Tibial nerve (tissue), 4 donors: ENCODE measurements at places on chromosomes 4 and X. TPM values are rescaled to one million over a fixed set of nuclear protein-coding genes. Genes with fewer than 3 reads are reported as not detected.

ADGRG4 gene
- total RNA-seq: not detected

MAP3K15 gene
- total RNA-seq: not detected

CXXC4 gene
- 4.2 TPM for total RNA-seq

ATP1B4 gene
- total RNA-seq: not detected

MOSPD2 gene
- total RNA-seq: 33.0 TPM

CCDC110 gene
- not detected for total RNA-seq

DIAPH2 gene
- total RNA-seq: 52.2 TPM
